Prostate gland (tissue), 2 donors: ENCODE measurements at places on chromosomes 7 and 10. TPM values are rescaled to one million over a fixed set of nuclear protein-coding genes. Genes with fewer than 3 reads are reported as not detected.

DNA sequence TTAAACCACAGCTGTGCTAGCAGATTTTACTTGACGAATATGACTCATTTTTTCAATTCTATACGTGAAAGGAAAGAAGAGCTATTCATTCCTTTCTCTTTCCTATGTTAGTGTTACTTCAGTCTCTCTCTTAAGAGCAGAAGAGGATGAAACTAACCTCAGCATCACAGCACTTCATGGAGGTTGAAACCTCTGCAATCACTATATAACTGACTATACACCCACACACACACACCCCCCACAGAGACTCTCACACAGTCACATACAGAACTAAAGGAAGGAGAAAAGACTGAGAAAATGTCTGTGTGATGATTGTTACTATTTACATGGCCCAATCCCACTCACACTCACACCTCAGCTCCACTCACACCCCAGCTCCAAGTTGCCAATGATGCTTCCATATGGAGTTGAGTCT, 104.2 kb downstream of the KIF20B start:
- no peaks in the 10 kb centered on the region for H3K27me3 ChIP-seq
- H3K4me1 ChIP-seq: no peaks in the 10 kb centered on the region
- no peak overlapping the region for H3K4me3 ChIP-seq
- DNase-seq: no peak
- H3K36me3 ChIP-seq: no peaks in the 10 kb centered on the region

IKZF1 gene
- 2.7 TPM for total RNA-seq

GRCh38 chr7:10128748-10129147, 844.9 kb upstream of the PHF14 start:
- H3K27me3 ChIP-seq: no peaks in the 10 kb centered on the region
- H3K4me1 ChIP-seq: no peaks in the 10 kb centered on the region
- no peak overlapping the region for H3K27ac ChIP-seq
- DNase-seq: no peak

GRCh38 chr10:117431160-117431559, 55.9 kb upstream of the PDZD8 start:
- H3K36me3 ChIP-seq: no peaks in the 10 kb centered on the region
- H3K4me3 ChIP-seq: no peak overlapping the region
- H3K27me3 ChIP-seq: no peaks in the 10 kb centered on the region
- no peak overlapping the region for H3K27ac ChIP-seq
- no peak for DNase-seq

DNA sequence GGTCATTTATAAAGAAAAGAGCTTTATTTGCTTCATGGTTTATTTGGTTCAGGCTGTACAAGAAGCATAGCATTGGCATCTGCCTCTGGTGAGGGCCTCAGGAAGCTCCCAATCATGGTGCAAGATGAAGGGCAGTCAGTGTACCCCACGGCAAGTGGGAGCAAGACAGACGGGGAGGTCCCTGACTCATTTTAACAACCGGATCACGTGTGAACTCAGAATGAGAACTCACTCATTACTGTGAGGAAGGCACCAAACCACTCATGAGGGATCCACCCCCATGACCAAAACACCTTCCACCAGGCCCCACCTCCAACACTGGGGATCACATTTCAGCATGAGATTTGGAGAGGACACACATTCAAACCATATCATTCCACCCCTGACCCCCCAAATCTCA, 15.7 kb upstream of the CRYGN start:
- H3K27me3 ChIP-seq: no peaks in the 10 kb centered on the region
- no peak overlapping the region for H3K4me3 ChIP-seq
- no peak overlapping the region for H3K27ac ChIP-seq
- no peaks in the 10 kb centered on the region for H3K36me3 ChIP-seq

DNA sequence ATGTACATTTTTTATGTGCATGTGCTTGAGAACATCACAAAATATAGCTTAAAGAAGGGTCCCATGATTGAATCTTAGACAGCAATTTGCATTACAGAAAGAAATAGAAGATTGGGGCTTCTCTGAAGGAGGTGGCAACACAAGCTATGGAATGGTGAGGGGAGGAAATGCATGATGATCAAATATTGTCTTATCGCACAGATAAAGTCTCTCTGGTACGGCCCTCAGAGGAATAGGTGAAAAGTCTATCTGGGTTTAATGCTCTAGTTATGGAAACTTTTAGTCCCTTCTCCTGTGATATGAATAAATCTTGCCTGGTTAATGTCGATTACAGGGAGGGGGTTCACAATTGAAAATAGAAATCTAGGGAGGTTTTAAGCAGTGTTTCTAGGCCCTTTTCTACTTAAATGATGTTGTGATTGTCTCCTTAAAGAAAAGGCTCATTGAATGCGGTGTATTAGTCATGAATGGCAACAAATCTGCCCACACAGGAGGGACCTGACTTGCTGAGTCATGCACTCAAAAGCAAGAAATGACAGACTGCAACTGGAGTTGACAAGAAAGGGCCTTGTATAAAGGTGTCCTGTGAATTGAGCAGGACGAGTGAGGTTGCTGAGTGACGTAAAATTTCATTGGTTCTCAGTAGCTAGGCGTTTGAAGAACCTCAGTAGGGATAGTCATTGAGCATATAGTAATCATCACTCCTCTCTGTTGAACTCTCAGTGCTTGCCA, 133.4 kb upstream of the CSTF2T start:
- no peaks in the 10 kb centered on the region for H3K36me3 ChIP-seq
- H3K4me1 ChIP-seq: no peaks in the 10 kb centered on the region
- no peaks in the 10 kb centered on the region for H3K27me3 ChIP-seq
- no peak overlapping the region for H3K4me3 ChIP-seq
- no peak overlapping the region for H3K27ac ChIP-seq

DNA sequence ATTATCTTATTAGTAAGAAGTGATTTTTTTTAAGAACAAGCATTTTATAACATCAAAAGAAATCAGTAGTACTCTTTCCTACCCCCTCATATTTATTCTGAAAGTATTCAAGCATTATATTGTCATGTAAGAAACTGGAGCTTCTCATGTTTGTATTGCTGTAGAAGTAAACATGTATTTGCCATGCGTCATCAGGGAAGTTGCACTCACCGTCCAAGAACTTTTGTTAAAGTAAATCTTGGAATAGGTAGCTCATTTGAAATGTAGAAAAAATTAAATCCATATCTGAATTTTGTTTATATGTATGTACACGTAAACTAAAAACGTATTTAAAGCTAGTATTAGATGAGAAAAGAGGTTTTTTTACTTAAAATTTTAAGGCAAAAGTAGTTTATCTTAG, 96.8 kb downstream of the PTEN start:
- no peaks in the 10 kb centered on the region for H3K36me3 ChIP-seq
- H3K4me3 ChIP-seq: no peak overlapping the region
- H3K4me1 ChIP-seq: peaks cover 3% of the 10 kb centered on the region
- H3K27me3 ChIP-seq: no peaks in the 10 kb centered on the region
- H3K27ac ChIP-seq: no peak overlapping the region

FAM237B gene
- total RNA-seq: not detected

DNA sequence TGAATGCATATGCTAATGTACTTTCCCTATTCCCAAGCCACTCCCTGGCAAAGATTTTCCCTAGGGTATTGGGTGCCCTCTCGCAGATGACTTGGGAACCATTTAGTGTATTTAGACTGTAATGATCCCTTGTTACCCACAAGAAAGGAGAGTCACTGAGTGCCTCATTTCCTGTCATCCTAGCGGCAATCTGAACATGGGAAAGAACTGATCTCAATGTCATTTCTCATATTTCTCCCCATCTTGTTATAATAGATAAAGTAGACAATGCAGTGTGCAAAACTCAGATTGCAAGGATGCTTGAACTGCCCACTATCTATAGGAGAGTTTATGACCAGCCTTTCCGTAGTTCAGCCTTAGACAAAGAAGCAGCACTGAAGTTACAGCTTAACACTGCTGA, 123.3 kb downstream of the MICU1 start:
- no peaks in the 10 kb centered on the region for H3K36me3 ChIP-seq
- no peaks in the 10 kb centered on the region for H3K27me3 ChIP-seq
- no peak overlapping the region for H3K27ac ChIP-seq
- no peak for DNase-seq
- no peak overlapping the region for H3K4me3 ChIP-seq

TET1 gene
- total RNA-seq: 6.0 TPM

DNA sequence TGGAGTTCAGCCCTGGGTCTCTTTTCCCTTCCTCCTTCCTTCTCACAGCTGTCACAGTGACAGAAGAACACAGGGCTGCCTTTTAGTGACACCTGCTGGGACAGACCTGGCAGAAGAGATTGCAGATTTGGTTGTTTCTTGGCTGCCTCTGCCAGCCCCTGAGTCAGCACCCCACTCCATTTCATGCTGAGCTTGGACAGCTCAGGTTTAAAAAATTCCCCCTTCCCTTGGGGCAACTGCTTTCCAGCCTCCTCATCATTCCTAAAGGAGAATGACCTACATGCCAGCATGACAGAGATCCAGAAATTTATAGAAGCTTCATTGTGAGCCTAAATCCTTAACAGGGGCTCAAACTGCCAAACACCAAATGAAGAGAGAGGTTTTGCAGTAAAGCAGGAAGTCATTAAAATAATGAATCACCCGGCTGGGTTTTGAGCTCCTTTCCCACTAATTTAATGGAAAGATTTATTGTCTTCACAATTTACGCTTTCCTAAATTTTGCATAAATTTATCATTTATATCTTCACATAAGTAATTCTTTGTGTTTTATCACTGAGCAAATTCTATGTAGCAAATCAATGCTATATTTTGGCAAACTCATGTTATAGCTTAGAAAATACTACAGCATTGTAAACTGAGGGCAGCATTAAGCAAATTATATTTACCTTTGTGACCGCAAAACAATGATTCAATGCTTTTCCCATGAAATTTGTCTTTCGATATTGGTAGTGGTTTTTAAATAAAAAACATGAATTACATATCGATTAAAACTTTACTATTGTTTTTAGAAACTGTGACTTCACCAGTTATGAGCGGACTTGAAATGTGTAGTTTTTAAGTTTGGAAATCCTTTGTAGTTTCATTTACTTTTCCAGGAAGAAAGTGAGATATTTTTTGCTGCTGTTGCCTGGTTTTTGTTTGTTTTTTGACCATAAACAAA, 399.5 kb upstream of the ANKRD30A start:
- DNase-seq: no peak
- no peaks in the 10 kb centered on the region for H3K4me1 ChIP-seq
- no peaks in the 10 kb centered on the region for H3K27me3 ChIP-seq
- no peaks in the 10 kb centered on the region for H3K36me3 ChIP-seq

MYOZ1 gene
- total RNA-seq: 1.6 TPM

DNA sequence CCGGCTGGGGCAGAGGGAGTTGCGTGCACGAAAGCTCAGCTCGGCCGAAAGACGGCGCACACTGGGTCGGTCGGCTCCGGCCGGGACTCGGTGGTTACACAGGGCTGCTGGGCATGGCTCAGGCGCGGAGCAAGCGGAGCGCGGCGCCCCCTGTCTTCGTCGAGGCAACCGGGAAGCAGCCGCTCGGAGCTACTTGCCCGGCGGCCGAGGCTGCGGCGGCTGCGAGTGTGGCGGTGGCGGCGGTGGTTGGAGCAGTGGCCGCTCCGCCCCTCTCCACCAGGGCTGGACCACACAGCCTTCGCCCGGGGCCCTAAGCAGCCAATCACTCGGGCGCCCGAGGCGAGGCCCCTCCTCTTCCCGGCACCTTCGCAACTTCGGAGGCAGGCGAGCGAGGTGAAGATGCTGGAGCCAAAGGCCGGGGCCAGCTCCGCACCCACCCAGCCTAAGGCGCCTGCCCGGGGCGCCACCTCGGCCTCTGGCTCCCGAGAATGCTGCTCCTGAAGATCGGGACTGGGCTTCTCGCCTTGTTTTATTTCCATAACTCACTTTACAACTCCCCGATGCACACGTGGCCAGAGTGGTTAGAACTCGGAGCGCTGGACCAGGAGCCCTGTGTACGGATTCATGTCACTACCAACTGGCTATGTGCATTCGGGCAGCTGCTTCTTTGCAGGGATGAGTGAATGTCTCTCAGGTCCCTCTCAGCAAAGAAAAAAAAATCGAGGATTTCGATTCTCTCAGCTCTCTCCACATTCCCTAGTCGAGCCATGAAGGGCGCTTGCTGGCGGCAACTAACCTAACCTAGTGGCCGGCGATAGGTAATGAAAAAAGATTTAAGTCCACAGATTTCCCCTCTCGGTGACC, at the start of gene TLL2:
Gene TLL2, minus strand, starts transcription at position 229 of the 864 bp plus-strand sequence. CDS start 241 bp downstream, outside the sequence.
- H3K4me3 ChIP-seq: peak within 1 kb of the TSS; percentile 49
- DNase-seq: peak; percentile 87
- H3K36me3 ChIP-seq: no peaks in the 10 kb centered on the region
- no peaks in the 10 kb centered on the region for H3K27me3 ChIP-seq

SPDYE5 gene
- not detected for total RNA-seq

DNA sequence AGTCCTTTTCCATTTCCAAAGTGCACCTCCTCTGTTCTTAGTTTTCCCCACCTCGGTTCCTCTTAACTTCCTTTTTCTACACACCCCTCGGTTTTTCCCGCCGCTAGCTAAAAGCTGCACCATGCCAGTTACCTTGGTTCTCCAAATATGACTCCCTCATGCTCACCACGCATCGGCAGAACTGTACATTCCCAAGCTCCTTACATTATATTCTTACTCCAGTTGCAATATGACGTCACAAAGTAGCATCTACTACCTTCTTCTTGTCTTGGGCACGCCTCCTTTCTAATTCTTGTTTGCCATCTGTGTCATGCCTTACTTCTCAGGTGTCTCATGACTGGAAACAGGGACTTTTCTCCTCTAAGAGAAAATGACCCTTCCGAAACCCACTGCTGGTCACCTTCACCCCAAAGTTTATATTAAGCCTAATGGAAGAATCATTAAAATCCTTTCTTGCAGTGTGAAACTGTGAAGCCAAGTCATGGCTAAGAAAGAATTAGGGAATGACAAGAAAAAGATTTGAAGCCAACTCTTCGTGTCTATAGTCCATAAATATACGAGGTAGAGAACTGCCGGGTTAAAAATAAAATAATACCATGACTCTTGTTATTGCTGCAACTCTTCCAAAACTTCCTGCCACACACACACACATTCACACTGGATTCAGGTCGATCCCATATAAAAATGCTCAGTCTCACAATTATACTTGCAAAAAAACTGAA, 1.7 kb downstream of the ESYT2 start:
- no peak for DNase-seq
- H3K27me3 ChIP-seq: no peaks in the 10 kb centered on the region
- H3K4me1 ChIP-seq: no peaks in the 10 kb centered on the region
- peak overlapping the region; percentile 85 for H3K4me3 ChIP-seq

DNA sequence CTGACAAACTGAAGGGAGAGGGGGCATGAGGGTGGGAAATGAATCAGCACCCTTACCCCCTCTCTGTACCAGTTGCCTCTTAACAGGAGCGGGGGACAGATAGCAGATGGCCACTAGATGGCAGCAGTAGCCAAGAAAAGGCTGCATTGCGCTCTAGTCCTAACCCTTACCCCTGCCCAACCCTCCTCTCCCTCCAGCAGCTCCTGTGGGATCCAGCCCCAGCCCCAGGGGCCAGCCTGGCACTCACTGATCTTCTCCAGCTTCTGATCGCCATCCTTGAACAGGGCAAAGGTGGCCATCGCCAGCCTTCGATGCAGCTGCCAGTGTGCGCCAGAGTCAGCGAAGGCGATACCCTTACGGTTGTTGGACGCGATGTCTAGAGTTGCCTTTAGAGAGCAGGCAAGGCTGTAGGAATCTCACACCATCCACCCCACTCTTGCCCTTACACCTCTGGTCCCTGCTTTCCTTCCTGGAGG, 2.2 kb downstream of the CYP17A1 start:
- no peaks in the 10 kb centered on the region for H3K27me3 ChIP-seq
- peak; percentile 75 for DNase-seq
- H3K27ac ChIP-seq: no peak overlapping the region
- no peaks in the 10 kb centered on the region for H3K4me1 ChIP-seq
- no peak overlapping the region for H3K4me3 ChIP-seq
- no peaks in the 10 kb centered on the region for H3K36me3 ChIP-seq
